ENCODE measurements at places on chromosomes 5 and 9. TPM values are rescaled to one million over a fixed set of nuclear protein-coding genes. Genes with fewer than 3 reads are reported as not detected.

GRCh38 chr9:81083067-81083466 lies 606.3 kb downstream of the TLE1 start:
- no peak for DNase-seq
- no peaks in the 10 kb centered on the region for H3K27me3 ChIP-seq
- H3K27ac ChIP-seq = no peak overlapping the region

DNA sequence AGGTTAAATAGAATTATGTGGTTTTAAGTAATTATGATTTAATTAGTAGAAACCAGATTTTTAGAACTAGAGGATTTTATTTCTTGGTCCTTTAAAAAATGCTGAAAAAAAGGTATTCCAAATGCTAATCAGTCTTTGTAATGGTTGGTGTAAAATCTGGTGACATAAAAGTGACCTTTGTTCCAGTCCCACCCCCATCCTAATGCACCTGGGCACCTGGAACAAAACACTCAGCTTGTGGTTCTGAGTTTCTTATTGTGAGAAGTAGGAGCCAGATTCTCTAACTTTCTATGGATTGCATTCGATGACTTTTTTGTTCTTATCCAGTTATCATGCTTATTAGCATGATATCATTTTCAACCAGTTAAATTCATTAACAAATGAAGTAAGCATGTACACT lies 115.1 kb upstream of the CTNND2 start:
- H3K4me3 ChIP-seq = no peak overlapping the region
- no peaks in the 10 kb centered on the region for H3K36me3 ChIP-seq
- H3K4me1 ChIP-seq = no peaks in the 10 kb centered on the region

DNA sequence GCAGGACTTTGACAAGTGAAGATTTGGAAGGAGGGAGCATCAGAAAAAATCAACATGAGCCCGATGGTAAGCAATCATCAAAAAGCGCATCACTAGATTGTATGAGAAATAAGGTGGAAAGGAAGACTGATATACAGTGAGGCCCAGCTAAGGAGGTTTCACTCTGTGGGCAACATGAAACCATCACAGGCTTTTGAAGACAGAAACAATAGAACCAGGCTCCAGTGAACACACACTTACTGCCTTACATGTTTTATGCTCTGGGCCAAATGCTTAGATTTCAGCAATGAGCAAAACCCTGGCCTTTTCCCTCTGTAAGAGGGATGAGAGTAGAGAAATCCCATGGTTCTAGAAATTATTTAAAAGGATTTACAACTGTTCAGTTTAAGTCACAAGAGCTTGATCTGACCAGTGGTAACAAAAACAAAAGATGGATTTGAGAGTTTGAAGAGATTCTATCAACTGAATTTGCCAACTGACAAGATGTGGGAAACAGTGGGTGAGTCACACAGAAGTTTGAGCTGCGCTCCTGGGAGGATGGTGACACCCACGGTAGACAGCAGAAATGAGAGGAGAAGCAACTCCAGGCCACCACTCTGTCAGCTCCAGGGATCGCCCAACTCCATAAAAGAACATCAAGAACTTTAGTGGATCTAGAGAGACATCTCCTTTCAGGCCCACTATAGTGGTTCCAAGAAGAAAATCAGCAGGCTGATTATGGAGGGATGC lies 261.8 kb downstream of the MCTP1 start:
- no peak overlapping the region for H3K4me3 ChIP-seq
- H3K4me1 ChIP-seq = peaks cover 5% of the 10 kb centered on the region
- H3K27me3 ChIP-seq = peaks cover 2% of the 10 kb centered on the region
- H3K27ac ChIP-seq = no peak overlapping the region
- no peak for DNase-seq

- no peak overlapping the region for H3K4me3 ChIP-seq
- no peak for DNase-seq
- H3K36me3 ChIP-seq = peaks cover 8% of the 10 kb centered on the region
- peaks cover 74% of the 10 kb centered on the region for H3K4me1 ChIP-seq
- peak overlapping the region; percentile 63 for H3K27ac ChIP-seq
- no peaks in the 10 kb centered on the region for H3K27me3 ChIP-seq
These were observed 25.0 kb downstream of the LARP1 start for GRCh38 chr5:154780128-154780527.

DNA sequence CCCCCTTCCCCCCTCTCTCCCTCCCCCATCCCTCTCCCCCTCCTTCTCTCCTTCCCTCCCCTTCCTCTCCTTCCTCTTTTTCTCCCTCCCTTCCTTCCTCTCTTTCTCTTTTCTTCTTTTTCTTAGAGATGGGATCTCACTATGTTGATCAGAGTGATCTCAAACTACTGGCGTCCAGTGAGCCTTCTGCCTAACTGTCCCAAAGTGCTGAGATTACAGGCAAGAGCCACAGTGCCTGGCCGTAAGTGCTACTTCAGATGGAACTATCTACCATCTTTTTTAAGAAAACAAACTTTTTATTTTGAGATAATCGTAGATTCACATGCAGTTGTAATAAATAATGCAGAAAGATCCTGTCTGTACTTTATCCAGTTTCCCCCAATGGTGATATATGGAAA lies 6.3 kb downstream of the RCL1 start:
- H3K36me3 ChIP-seq = peaks cover 20% of the 10 kb centered on the region
- no peak overlapping the region for H3K4me3 ChIP-seq
- H3K27me3 ChIP-seq = no peaks in the 10 kb centered on the region
- no peak overlapping the region for H3K27ac ChIP-seq

DNA sequence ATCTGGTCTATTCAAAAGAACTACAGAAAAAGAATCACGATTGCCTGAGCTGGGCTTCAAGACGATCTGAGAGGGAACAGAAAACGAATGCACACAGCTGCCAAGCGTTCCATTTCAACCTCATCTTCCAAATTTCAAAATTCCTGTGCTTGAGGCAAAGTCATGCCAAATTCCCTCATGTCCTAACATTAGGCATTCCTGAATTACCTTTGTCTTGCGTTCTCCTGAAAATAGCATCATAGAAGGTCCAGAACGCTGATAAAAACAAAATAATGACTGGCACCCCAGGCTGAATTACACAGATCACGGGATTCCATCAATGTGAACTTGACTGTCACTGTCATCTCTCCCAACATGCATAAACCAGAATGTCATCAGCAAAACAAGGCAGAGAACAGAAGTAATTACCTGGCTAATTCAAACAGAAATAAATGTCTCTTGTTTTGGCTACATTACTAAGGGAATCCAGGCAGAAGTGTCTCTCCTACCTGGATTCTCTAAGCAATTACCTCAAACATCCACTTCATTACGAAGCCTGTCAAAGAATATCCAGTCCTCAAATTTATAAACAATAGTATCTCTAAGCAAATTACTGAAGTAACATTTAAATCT lies 12.0 kb upstream of the CDH6 start:
- no peak overlapping the region for H3K27ac ChIP-seq
- H3K27me3 ChIP-seq = peaks cover 3% of the 10 kb centered on the region
- no peak overlapping the region for H3K4me3 ChIP-seq
- H3K36me3 ChIP-seq = no peaks in the 10 kb centered on the region

GRCh38 chr5:96470785-96471184 lies 37.7 kb upstream of the PCSK1 start:
- H3K36me3 ChIP-seq = no peaks in the 10 kb centered on the region
- H3K4me3 ChIP-seq = no peak overlapping the region
- H3K4me1 ChIP-seq = no peaks in the 10 kb centered on the region
- peaks cover 9% of the 10 kb centered on the region for H3K27me3 ChIP-seq
- no peak overlapping the region for H3K27ac ChIP-seq

DNA sequence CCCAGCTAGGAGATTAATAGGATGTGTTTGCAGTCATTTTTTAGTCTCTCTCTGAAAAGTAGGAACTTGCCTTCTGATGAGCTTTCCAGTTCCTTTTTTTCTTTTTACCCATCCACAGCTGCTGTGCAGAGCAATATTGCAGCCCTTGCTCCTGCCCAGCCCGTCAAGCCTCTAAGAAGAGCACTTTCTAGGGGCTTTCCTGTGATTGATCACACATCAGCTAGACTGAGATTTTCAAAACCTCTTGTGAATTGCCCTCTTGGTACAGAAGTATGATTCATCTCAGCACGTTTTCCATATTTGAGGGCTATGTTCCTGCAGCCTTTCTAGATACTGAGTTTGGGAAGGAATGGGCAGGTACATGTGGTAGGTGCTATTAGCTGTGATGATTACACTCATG lies 93.9 kb downstream of the GALNT10 start:
- H3K4me1 ChIP-seq = peaks cover 16% of the 10 kb centered on the region
- no peak overlapping the region for H3K27ac ChIP-seq
- H3K27me3 ChIP-seq = no peaks in the 10 kb centered on the region
- no peak for DNase-seq
- H3K36me3 ChIP-seq = peaks cover 2% of the 10 kb centered on the region
- H3K4me3 ChIP-seq = no peak overlapping the region

GRCh38 chr9:96674906-96675538 lies 19.9 kb upstream of the PRXL2C start:
- no peak overlapping the region for H3K4me3 ChIP-seq
- H3K36me3 ChIP-seq = no peaks in the 10 kb centered on the region
- peaks cover 13% of the 10 kb centered on the region for H3K27me3 ChIP-seq
- peaks cover 3% of the 10 kb centered on the region for H3K4me1 ChIP-seq

GRCh38 chr5:68962757-68963484 lies 130.9 kb upstream of the SLC30A5 start:
- DNase-seq = peak; percentile 51
- no peak overlapping the region for H3K27ac ChIP-seq
- H3K27me3 ChIP-seq = no peaks in the 10 kb centered on the region

- peak overlapping the region; percentile 87 for H3K4me3 ChIP-seq
- DNase-seq = peak; percentile 75
- H3K27ac ChIP-seq = peak overlapping the region; percentile 93
- peaks cover 25% of the 10 kb centered on the region for H3K36me3 ChIP-seq
- H3K4me1 ChIP-seq = peaks cover 58% of the 10 kb centered on the region
These were observed 3.1 kb downstream of the RNF44 start for GRCh38 chr5:176533894-176534611.

DNA sequence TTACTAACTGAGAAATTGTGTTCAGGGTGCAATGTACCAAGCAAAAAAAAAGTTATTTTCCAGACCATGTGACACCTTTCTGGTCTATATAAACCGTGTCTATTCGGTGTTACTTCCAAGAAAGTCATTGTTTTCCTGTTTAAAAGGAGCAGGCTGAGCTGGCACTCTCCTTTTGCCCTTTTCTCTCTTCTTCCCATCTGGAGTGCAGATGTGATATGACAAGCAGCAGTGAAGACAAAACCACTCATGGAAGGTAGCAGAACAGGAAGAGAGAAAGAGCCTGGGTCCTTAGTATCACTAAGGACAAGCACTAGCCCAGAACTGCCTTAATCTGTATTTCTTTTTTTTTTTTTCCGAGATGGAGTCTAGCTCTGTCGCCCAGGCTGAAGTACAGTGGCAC lies 25.6 kb downstream of the LYRM7 start:
- no peaks in the 10 kb centered on the region for H3K27me3 ChIP-seq
- no peak overlapping the region for H3K27ac ChIP-seq
- no peak overlapping the region for H3K4me3 ChIP-seq
- peaks cover 3% of the 10 kb centered on the region for H3K36me3 ChIP-seq
- no peak for DNase-seq

DNA sequence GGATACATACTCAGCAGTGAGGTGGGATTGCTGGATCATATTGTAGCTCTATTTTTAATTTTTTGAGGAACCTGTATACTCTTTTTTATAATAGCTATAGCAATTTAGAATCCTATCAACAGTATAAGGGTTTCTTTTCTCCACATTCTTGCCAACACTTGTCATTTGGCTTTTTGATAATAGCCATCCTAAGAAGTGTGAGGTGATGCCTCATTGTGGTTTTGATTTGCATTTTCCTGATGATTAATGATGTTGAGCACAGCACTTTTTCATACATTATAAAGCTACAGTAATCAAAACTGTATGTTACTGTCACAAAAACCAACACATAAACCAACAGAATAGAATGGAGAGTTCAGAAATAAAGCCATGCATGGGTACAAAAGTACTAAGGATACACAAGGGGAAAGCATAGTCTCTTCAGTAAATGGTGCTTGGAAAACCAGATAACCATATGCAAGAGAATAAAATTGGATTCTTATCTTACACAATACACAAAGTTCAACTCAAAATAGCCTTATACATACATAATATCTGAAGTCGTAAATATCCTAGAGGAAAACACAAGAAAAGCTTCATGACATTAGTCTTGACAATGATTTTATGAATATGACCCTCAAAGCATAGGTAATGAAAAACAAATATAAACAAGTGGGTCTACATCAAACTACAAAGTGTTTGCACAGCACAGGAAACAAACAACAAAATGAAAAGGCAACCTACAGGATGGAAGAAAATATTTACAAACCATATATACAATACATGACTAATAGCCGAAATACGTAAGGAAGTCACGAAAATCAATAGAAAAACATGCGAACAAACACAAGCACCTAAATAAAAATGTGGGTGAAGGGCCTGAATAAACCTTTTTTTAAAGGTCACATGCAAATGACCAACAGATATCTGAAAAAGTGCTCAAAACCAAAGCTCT lies 287.8 kb upstream of the DAB2 start:
- DNase-seq = no peak
- no peaks in the 10 kb centered on the region for H3K4me1 ChIP-seq
- H3K36me3 ChIP-seq = no peaks in the 10 kb centered on the region

- no peak for DNase-seq
- H3K27ac ChIP-seq = no peak overlapping the region
- no peaks in the 10 kb centered on the region for H3K36me3 ChIP-seq
- peaks cover 6% of the 10 kb centered on the region for H3K27me3 ChIP-seq
These were observed 265.5 kb upstream of the ADAMTSL1 start for GRCh38 chr9:18208166-18209059.

- H3K4me3 ChIP-seq = no peak overlapping the region
- H3K27me3 ChIP-seq = no peaks in the 10 kb centered on the region
- no peaks in the 10 kb centered on the region for H3K4me1 ChIP-seq
- H3K36me3 ChIP-seq = no peaks in the 10 kb centered on the region
- H3K27ac ChIP-seq = no peak overlapping the region
These were observed 9.3 kb upstream of the COL5A1 start for GRCh38 chr9:134632329-134632728.

GRCh38 chr9:31702957-31703356 lies 681.5 kb upstream of the ACO1 start:
- no peak overlapping the region for H3K27ac ChIP-seq
- no peaks in the 10 kb centered on the region for H3K27me3 ChIP-seq
- no peak for DNase-seq

DNA sequence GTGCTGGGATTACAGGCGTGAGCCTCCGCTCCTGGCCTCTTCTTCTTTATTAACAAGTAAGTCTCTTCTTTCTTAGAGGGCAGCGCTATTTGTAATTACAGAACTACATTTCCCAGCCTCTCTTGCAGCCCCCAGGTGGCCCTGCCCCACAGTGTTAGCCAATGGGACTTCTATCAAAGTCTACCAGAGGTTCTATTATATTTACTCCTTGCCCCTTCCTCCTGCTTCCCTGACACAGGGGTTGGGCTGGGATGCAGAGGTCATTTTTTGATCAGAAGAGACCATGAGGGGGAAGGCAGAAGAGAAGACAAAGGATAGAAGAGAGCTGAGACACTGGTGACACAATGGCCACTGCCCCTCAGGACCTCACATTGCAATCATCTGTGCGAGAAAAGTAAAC lies 224.2 kb downstream of the SYK start:
- no peak overlapping the region for H3K27ac ChIP-seq
- no peak overlapping the region for H3K4me3 ChIP-seq
- H3K36me3 ChIP-seq = no peaks in the 10 kb centered on the region
- no peak for DNase-seq
- H3K27me3 ChIP-seq = peaks cover 6% of the 10 kb centered on the region
- H3K4me1 ChIP-seq = no peaks in the 10 kb centered on the region

NUTM2G gene
- not detected for total RNA-seq

TOR4A gene
- total RNA-seq = 1.1 TPM

MSMP gene
- total RNA-seq = 0.45 TPM

VAV2 gene
- 3.8 TPM for total RNA-seq

DOK3 gene
- 1.3 TPM for total RNA-seq

AFAP1L1 gene
- not detected for total RNA-seq

ANKRD18A gene
- 8.1 TPM for total RNA-seq

ARL14EPL gene
- total RNA-seq = not detected

C5orf52 gene
- not detected for total RNA-seq

SLC23A1 gene
- 0.62 TPM for total RNA-seq

GPR21 gene
- total RNA-seq = 0.50 TPM

IFNK gene
- not detected for total RNA-seq

TDRD7 gene
- 6.9 TPM for total RNA-seq
